ENCODE measurements at places on chromosomes 3 and 15. TPM values are rescaled to one million over a fixed set of nuclear protein-coding genes. Genes with fewer than 3 reads are reported as not detected.

PGBD4 gene
- polyA plus RNA-seq = 0.39 TPM

NTRK3 gene
- polyA plus RNA-seq = 0.21 TPM

CD47 gene
- polyA plus RNA-seq = 23.4 TPM

CP gene
- polyA plus RNA-seq = 1,294 TPM

CASR gene
- polyA plus RNA-seq = 0.29 TPM

GPR15 gene
- 0.10 TPM for polyA plus RNA-seq

GRCh38 chr15:29669823-29670222 lies 152.4 kb downstream of the TJP1 start:
- H3K27me3 ChIP-seq = no peaks in the 10 kb centered on the region
- H3K4me1 ChIP-seq = peaks cover 19% of the 10 kb centered on the region
- DNase-seq = no peak
- H3K4me3 ChIP-seq = no peak overlapping the region
- H3K36me3 ChIP-seq = no peaks in the 10 kb centered on the region
- H3K27ac ChIP-seq = peak overlapping the region; percentile 94

GRCh38 chr3:14388201-14388600 lies 14.2 kb upstream of the SLC6A6 start:
- H3K4me1 ChIP-seq = peaks cover 2% of the 10 kb centered on the region
- no peak for DNase-seq
- H3K27me3 ChIP-seq = no peaks in the 10 kb centered on the region
- H3K27ac ChIP-seq = no peak overlapping the region
- no peaks in the 10 kb centered on the region for H3K36me3 ChIP-seq
- no peak overlapping the region for H3K4me3 ChIP-seq

- H3K27ac ChIP-seq = no peak overlapping the region
- H3K4me1 ChIP-seq = peaks cover 2% of the 10 kb centered on the region
- no peaks in the 10 kb centered on the region for H3K27me3 ChIP-seq
- no peak for DNase-seq
- no peak overlapping the region for H3K4me3 ChIP-seq
These were observed 542.6 kb downstream of the TUSC7 start for GRCh38 chr3:117252208-117252607.

- H3K4me1 ChIP-seq = no peaks in the 10 kb centered on the region
- no peak overlapping the region for H3K27ac ChIP-seq
- peak; percentile 82 for DNase-seq
- no peaks in the 10 kb centered on the region for H3K36me3 ChIP-seq
- H3K4me3 ChIP-seq = no peak overlapping the region
These were observed 162.9 kb downstream of the CHSY1 start for GRCh38 chr15:101088788-101089578.

- no peak overlapping the region for H3K27ac ChIP-seq
- no peaks in the 10 kb centered on the region for H3K36me3 ChIP-seq
- no peaks in the 10 kb centered on the region for H3K27me3 ChIP-seq
- no peaks in the 10 kb centered on the region for H3K4me1 ChIP-seq
These were observed 480.5 kb upstream of the ARRDC4 start for GRCh38 chr15:97479957-97480356.

DNA sequence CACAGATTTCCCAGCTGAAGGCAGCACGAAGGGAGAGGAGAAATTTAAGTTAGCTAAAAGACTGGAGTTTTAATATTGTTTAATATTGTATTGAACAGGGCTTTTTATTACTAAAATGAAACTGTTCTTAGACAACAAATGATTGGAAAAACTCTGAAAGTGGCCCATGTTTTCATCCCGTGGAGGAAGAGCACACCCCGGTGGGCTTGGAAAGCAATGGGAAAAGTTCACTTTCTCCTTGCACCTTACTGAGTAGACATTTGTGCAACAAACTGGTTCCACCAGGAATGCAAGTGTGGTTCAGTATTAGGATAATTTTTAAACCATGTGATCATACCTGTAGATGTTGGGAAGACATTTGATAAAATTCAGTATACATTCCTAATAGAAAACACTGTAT lies 8.2 kb upstream of the ESYT3 start:
- no peak for DNase-seq
- no peaks in the 10 kb centered on the region for H3K36me3 ChIP-seq
- H3K27me3 ChIP-seq = no peaks in the 10 kb centered on the region
- no peak overlapping the region for H3K4me3 ChIP-seq
- H3K27ac ChIP-seq = no peak overlapping the region

GRCh38 chr3:73874606-73875369 lies 250.0 kb upstream of the PDZRN3 start:
- H3K27me3 ChIP-seq = no peaks in the 10 kb centered on the region
- no peak overlapping the region for H3K4me3 ChIP-seq
- no peaks in the 10 kb centered on the region for H3K4me1 ChIP-seq
- H3K36me3 ChIP-seq = no peaks in the 10 kb centered on the region
- no peak for DNase-seq
- H3K27ac ChIP-seq = no peak overlapping the region

DNA sequence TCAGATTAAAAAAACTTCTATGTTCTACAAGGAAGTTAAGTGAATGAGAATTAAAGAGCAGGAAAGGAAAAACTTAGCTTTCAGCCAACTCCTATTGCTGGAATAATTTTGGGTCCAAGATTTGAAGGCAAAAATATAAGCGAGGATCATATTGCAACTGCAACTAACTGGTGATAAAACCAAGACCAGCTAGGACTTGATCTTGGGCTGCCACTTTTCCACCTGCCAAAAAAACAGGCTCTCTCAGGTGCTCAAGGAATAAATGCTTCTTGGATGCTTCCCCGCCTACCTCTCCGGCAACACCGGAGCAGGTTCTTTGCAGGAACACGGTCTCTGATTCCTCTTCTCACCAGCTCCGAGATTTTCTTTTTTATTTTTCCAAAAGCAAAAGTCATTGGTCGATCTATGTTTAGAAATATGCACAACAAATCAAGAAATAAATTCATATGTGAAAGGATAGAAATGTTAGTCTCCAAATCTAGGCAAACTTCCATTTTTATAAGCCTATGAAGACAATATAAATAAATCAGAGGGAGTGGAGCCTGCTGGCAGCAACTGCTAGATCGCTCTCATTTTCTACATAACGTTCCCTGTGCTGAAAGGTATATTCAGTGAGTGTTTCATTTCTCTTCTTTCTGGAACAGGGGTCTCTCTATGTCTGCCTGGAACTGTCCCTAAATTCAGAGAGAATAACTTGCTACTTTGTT lies 241.9 kb downstream of the NTRK3 start:
- H3K4me1 ChIP-seq = no peaks in the 10 kb centered on the region
- H3K4me3 ChIP-seq = no peak overlapping the region
- no peaks in the 10 kb centered on the region for H3K27me3 ChIP-seq
- no peak overlapping the region for H3K27ac ChIP-seq
- no peak for DNase-seq
- H3K36me3 ChIP-seq = no peaks in the 10 kb centered on the region

DNA sequence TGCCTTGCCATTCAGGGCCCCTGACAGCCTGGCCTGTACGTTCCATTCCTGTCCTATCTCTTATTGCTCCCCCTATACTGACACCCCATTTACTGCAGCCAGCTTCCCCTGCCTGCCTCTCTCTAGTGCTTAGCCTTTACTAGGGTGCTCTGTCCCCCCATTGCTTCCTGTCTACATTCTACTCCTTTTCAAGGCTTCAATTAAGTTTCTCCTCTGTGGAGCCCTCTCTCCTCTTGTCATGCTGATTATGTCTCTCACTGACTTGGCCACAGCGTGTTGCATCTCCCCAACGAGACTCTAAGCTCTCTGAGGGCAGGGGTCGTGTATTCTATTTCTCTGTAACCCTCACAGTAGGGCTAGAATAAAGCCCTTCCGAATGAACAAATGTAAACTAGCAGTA lies 185.2 kb downstream of the RPLP1 start:
- no peak overlapping the region for H3K27ac ChIP-seq
- H3K4me3 ChIP-seq = no peak overlapping the region
- H3K4me1 ChIP-seq = no peaks in the 10 kb centered on the region
- no peaks in the 10 kb centered on the region for H3K27me3 ChIP-seq

GRCh38 chr3:52299879-52300611 lies 12.4 kb downstream of the GLYCTK start:
- H3K27me3 ChIP-seq = no peaks in the 10 kb centered on the region
- peaks cover 26% of the 10 kb centered on the region for H3K4me1 ChIP-seq
- no peaks in the 10 kb centered on the region for H3K36me3 ChIP-seq
- DNase-seq = peak; percentile 53

GRCh38 chr15:59170295-59171066 lies 36.2 kb upstream of the LDHAL6B start:
- H3K27ac ChIP-seq = peak overlapping the region; percentile 31
- H3K27me3 ChIP-seq = no peaks in the 10 kb centered on the region
- peaks cover 32% of the 10 kb centered on the region for H3K36me3 ChIP-seq
- no peak overlapping the region for H3K4me3 ChIP-seq

DNA sequence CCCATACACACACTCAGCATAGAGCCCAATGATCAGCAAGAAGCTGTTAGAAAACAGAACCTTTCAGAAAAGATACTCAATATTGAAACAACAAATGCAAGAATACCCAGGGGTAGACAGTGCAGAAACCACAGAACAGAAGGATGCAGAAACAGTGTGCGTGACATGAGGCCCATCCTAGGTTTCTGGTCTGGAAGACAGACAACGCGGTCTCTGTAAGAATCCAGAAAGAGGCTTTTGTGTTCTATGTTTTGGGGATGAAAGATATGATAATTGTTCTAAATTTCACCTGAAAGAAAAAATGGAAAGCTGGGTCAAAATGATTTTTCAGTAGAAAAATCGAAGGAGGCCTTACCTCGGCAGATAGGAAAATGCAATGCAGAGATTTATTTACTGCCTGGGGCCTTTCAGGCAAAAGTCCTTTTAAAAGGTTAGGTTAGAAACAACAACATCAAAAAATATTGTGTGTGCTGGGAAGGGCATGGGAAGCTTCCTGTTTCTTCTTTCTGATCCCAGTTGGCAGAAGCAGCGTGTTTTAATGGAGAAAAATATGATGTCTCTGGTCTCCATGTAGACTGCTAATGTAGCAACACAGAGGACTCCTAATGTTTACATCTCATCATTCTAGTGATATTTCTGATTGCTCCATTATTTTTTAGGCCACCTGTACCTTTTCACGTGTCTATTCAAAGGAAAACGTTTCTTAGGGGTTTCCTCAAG lies 17.0 kb downstream of the SYNM start:
- no peak for DNase-seq
- H3K27ac ChIP-seq = no peak overlapping the region
- no peak overlapping the region for H3K4me3 ChIP-seq
- no peaks in the 10 kb centered on the region for H3K36me3 ChIP-seq
- no peaks in the 10 kb centered on the region for H3K4me1 ChIP-seq

DNA sequence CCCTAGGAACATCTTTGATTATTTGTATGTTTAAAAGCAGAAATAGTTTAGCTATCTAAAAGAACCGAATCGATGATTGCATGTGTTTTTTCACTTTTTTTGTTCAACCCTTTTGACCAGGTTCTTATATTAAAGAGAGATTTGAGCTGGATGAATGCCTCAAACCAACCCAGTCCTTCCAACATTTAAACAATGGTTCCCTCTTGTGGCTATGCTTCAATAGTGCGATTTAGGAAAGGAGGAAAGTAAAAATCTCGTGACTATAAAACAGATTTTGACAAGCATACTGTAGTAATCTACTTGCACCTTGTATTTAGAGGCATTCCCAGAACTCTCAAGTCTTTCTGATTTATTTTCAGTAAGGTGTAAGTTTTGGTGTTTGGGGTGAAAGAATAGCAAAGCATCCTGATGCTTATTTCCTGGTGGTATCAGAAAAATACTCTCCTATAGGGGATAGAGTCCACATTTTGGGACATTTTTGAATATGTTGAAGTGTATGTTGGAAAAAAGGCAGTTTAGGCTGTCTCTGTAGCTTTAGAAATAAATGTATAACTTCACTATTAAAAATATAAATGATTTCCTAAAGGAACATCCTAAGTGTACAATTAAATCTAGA lies 159.6 kb upstream of the KCNH8 start:
- DNase-seq = no peak
- no peak overlapping the region for H3K27ac ChIP-seq
- no peaks in the 10 kb centered on the region for H3K36me3 ChIP-seq
- H3K27me3 ChIP-seq = peaks cover 2% of the 10 kb centered on the region
- H3K4me3 ChIP-seq = no peak overlapping the region

DNA sequence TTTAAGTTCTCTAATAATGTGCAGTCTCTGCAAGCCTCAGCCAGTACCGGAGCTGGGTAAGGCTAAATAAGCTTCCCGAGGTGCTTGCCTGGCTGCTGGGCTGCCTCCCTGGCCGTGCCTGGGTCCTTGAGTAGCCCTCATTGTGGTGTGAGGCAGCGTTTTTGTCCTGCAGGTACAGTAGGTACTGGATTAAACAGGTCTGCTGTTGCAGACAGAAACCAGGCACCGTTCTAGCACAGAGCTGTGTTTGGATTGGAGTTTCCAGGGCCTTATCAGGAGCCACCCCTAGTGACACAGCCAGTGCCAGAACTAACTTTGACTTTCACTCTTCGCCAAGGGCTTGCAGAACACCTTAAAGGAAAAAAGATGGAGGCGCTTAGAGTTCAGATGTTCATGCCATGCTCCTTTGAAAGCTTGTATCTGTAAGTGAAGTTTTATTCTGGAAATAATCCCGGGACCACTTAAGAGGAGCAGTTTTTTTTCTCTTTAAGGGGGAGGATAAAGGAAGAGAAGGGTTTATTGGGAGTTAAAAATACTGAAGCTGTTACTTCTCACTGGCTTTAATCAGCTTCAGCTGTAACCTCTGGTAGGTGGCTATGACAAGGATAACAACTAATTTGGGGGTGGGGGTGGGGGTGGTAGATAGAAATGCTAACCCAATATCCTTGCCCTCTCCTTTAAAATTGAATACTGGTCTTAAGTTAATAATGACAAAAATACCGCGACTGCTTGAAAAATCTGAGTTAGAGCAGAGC lies 126.8 kb downstream of the MITF start:
- no peaks in the 10 kb centered on the region for H3K27me3 ChIP-seq
- peak overlapping the region; percentile 9 for H3K4me3 ChIP-seq
- H3K36me3 ChIP-seq = no peaks in the 10 kb centered on the region
- H3K27ac ChIP-seq = no peak overlapping the region
- DNase-seq = no peak

GRCh38 chr15:92121047-92121446 lies 267.5 kb downstream of the SLCO3A1 start:
- no peak overlapping the region for H3K4me3 ChIP-seq
- no peaks in the 10 kb centered on the region for H3K27me3 ChIP-seq
- peaks cover 23% of the 10 kb centered on the region for H3K4me1 ChIP-seq

- no peaks in the 10 kb centered on the region for H3K4me1 ChIP-seq
- no peak overlapping the region for H3K27ac ChIP-seq
- H3K36me3 ChIP-seq = no peaks in the 10 kb centered on the region
- no peak for DNase-seq
- no peak overlapping the region for H3K4me3 ChIP-seq
- no peaks in the 10 kb centered on the region for H3K27me3 ChIP-seq
These were observed 148.2 kb downstream of the CMSS1 start for GRCh38 chr3:99965681-99966408.

GRCh38 chr3:185737020-185737419 lies 87.8 kb downstream of the IGF2BP2 start:
- no peak overlapping the region for H3K4me3 ChIP-seq
- no peaks in the 10 kb centered on the region for H3K36me3 ChIP-seq
- H3K27ac ChIP-seq = no peak overlapping the region
- peaks cover 6% of the 10 kb centered on the region for H3K4me1 ChIP-seq
- no peaks in the 10 kb centered on the region for H3K27me3 ChIP-seq

GRCh38 chr3:33789183-33789954 lies 9.1 kb upstream of the PDCD6IP start:
- no peaks in the 10 kb centered on the region for H3K4me1 ChIP-seq
- H3K4me3 ChIP-seq = no peak overlapping the region
- H3K36me3 ChIP-seq = no peaks in the 10 kb centered on the region
- no peaks in the 10 kb centered on the region for H3K27me3 ChIP-seq
- H3K27ac ChIP-seq = no peak overlapping the region
- DNase-seq = no peak
